ENCODE measurements at places on chromosomes 13 and 19.

DNA sequence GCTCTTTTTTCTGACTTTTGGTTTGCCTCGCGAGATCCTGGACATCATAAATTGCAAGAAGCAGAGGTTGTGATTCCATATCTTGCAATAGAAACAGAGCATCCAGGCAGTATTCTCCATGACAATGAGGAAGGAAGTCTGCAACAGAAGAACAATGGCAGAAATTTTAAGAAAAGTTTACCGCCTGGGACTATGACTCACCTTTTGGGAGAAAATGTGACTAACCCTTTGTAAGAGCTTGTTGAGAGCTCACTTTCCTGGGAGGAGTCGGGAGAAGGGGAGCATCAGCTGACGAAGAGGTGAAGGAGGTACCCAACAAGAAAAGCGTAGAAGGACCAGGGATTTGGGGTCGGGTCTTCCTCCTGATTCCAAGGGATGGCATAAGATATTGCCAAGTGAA is 34.3 kb upstream of the TNFSF11 start:
- no peak for DNase-seq

DNA sequence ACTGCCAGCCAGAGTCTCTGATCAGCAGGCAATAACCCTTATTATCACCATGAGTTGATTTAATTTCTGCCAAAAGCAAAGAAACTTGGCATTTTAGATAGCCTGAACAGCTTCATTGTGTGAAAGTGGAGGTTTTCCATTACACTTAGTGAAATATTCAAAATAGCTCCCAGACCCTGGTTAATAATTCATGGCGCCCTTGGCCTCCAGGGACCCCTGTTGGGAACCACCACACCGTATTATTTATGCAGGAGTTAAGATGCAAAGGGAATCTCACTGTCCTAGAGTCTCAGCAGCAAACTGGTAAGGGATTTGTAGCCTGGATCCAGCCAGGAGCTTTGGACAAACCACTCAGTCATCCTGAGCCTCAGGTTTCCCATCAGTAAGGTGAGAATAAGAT is 110.0 kb upstream of the PABPC3 start:
- no peak for DNase-seq

- no peak for DNase-seq
Observed at GRCh38 chr13:33312861-33313212, 27.3 kb upstream of the STARD13 start.

- no peak for DNase-seq
Observed at GRCh38 chr19:48123907-48124651, 13.5 kb upstream of the PLA2G4C start.

DNA sequence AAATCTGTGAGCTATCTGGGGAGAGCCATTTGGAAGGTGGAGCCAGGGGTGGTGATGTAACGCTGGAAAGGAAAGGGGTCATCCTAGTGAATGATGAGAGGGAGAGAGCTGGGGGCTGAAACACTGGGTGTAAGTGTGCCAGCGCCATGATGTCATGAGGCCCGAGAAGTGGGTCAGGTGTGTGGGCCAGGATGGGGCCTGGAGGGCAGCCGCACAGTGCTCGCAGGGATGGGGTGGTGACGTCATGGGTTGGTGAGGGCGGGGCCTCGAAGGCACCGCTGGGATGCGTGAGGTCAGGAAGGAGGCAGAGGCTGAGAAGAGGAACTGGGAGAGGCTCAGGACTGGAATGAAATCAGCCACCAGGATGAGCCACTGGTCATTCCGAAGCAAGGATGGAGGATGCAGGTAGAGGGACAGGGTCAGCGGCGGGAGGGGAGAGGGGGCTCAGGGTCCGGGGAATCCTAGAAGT is 4.4 kb downstream of the CCDC61 start:
- no peak for DNase-seq

GRCh38 chr13:29918845-29919244 is 68.4 kb upstream of the UBL3 start:
- DNase-seq: no peak
